ENCODE measurements at places on chromosomes 4 and X. TPM values are rescaled to one million over a fixed set of nuclear protein-coding genes. Genes with fewer than 3 reads are reported as not detected.

CCNG2 gene
- total RNA-seq: 10.5 TPM

ASMT gene
- total RNA-seq: not detected

DNA sequence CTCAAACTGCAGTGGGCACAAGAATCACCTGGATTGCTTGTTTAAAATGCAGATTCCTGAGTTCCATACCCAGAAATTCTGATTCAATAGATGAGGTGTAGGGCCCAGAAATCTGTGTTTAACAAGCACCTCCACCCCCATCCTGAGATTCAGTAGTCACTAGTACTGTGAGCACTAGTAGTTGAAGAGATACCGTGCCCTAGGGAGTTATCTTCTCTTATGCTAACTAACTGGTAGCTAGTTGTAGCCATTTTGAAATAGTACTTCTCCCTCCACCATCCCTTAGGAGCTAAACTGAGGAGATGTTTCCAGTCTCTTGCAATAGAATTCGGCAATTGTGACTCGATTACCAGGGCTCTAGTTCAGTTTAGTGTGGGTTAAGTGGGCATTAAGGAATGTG is 18.4 kb downstream of the KLHL34 start:
- no peak for DNase-seq

GRCh38 chr4:70183168-70183939 is 12.2 kb upstream of the ODAM start:
- DNase-seq: no peak
